Progenitor cell of endocrine pancreas (in vitro differentiated cells): ENCODE measurements at places on chromosomes 1 and 21. TPM values are rescaled to one million over a fixed set of nuclear protein-coding genes. Genes with fewer than 3 reads are reported as not detected.

Gene OR10J5
- total RNA-seq, result not detected in 2 replicates

Gene DMBX1
- total RNA-seq, result not detected in 2 replicates

Gene C1orf115
- total RNA-seq, result 9.7 and 9.8 TPM in 2 replicates

Gene USP33
- 89.1 and 92.2 TPM in 2 replicates for total RNA-seq

Gene TNNT2
- 1.9 and 2.3 TPM in 2 replicates for total RNA-seq

Gene RBM15
- 31.6 and 31.9 TPM in 2 replicates for total RNA-seq

DNA sequence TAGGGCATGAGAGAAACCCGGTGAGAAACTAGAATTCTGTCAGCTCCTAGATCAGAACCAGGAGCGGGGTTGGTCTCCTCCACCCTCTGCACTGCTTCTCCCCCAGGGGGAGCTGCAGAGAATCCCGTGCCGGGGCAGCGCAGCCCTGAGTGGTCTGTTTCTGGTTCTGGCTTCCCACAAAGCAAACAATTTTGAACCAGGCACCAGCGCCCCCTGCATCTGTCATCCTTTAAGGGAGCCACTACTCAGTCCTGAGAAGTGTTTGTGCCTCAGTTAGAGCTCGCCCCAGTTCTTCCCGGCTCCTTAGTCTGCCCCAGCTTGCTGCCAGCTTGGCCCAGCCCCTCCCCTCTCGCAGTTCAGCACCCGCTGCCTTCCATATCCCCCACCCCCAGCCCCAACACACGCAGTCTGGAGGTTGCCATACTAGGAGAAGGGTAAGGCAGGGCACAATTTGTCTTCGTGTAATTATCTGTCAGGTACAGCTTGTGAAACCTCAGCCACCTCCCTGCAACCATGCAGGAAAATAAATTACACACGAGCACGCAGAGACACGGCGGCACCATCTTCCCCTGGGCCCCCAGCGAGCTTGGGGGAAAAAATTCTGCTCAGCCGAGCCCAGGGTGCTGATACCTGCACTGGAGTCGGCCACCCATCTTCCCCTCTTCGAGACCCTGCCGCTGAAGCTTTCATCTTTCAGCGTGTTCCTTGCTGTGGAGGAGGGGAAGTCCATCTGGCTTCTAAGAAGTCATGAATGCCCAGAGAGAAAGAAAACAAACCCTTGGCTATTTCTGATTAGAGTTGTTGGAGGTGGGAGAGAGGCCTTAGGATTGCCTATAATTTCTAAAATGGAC is 62.6 kb upstream of the CD1D start:
- H3K4me3 ChIP-seq, result peak overlapping the region; percentile 52
- H3K36me3 ChIP-seq, result no peaks in the 10 kb centered on the region
- peaks cover 43% of the 10 kb centered on the region for H3K27me3 ChIP-seq
- no peak overlapping the region for H3K27ac ChIP-seq
- peaks cover 17% of the 10 kb centered on the region for H3K4me1 ChIP-seq
- DNase-seq, result peak; percentile 34

DNA sequence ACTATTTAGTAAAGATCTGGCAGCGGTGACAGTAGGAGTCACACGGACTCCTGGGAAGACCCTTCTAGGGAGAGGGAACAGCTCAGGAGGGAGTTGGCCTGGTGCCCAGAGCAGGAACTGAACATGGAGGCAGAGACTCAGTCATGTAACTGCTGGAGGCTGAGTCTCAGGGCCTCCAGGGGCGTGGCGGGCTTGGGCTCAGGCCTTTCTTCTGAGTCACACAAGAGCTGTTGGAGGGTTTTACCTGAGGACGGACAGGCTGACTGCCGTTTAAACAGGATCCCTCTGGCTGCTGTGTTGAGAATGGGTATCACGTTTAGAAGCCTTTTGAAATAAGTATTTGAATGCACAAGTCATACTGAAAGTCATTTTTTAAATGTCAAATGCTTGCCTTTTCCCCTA is 7.2 kb upstream of the ETS2 start:
- DNase-seq, result no peak
- H3K4me3 ChIP-seq, result no peak overlapping the region
- no peaks in the 10 kb centered on the region for H3K36me3 ChIP-seq
- H3K27me3 ChIP-seq, result peaks cover 7% of the 10 kb centered on the region
- H3K27ac ChIP-seq, result no peak overlapping the region

DNA sequence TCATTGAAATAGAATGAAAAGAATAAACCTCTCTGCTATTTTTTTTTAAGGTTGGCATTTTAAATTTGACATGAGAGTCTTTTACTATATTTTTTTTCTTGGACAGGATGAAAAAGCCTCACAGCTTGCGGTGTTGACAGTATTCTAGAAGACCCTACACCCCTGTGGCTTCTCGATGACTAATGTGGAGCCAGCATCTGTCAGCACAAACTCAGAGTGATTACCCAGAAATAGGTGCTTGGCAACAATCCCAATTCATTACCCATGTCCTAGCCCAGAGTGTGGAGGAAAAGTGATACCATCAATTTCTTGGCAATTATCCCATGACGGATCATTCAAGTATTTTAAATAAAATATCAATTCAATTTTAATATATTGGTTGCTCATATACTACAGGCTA is 186.8 kb upstream of the MAP1LC3C start:
- H3K4me1 ChIP-seq, result no peaks in the 10 kb centered on the region
- no peak overlapping the region for H3K27ac ChIP-seq
- DNase-seq, result no peak
- no peak overlapping the region for H3K4me3 ChIP-seq
- H3K27me3 ChIP-seq, result no peaks in the 10 kb centered on the region

DNA sequence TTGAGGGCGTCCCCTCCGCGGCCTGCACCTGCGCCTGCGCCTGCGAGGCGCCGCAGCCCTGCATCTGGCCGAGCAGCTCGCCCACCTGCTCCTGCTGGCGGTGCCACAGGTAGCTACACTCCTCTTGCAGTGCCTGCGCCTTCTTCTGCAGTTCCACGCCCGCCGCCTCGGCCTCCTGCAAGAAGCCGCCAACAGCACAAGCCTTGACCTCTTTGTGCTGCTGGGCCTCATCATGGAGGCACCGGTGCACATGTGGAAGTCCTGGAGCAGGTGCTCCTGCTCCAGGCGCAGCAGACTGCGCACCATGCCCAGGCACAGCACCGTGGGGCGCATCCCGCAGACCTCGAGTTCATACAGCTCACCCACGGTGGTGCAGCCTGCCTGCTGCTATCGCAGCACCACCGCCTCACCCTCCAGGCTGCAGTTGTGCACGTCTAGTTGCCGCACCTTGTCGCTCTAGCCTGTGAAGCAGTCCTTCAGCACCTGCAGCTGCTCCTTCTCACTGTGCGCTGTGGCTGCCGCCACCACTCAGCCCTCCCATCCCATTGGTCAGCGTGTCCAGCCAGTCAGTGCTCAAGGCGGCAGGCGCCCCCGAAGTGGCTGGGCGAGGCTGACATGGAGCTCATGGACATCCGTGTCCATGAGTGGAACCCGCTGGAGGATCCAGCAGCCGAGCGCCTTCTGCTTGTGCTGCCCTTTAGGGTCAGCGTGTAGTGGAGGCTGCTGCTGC is 12.2 kb upstream of the CD2 start:
- peaks cover 6% of the 10 kb centered on the region for H3K27me3 ChIP-seq
- no peaks in the 10 kb centered on the region for H3K4me1 ChIP-seq
- peaks cover 7% of the 10 kb centered on the region for H3K36me3 ChIP-seq
- no peak for DNase-seq

DNA sequence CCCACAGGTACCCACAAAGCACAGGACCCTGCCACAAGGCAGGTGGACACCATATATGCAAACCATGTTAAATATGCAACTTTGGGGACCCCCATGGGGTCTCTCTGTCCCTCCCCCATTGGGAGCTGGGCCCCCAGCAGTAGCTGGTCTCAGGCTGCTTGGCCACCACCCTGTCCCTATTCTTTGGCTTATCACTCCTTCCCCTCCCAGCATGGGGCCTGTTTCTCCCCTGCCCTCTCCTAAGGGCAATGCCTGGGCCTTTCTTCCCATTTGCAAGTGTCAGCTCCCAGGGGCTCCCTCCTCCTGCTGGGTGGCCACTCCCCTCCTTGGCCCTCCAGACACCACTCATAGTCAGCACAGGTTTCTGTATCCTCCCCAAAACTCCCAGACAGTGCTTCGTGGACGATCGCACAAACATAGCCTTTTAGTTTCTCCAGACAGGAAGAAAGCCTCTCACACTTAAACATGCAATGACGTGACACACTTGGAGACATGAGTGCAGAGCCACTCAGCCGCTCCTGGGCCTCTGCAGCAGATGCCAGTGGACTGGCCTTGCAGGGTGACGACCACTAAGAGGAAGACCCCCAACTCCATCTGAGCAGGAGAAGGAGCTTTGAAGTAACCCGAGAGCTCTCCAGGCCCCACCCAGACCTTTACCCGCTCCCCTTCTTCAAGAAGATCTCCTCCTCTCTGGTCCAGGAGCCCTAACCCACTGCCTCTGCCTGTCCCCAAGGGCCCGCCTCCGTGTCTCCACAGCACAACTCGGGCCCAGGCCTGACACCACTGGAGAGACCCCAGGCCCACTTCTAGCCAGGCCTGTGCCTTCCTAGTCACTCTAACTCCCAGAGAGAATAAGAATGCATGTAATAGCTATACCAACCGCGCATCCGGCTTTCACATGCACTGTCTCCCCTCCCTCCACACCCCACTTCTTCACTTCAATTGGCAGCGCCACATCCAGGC is 22.9 kb downstream of the CITED4 start:
- H3K27me3 ChIP-seq, result no peaks in the 10 kb centered on the region
- peaks cover 1% of the 10 kb centered on the region for H3K36me3 ChIP-seq
- no peak overlapping the region for H3K4me3 ChIP-seq
- DNase-seq, result no peak

- DNase-seq, result no peak
- no peak overlapping the region for H3K27ac ChIP-seq
- H3K27me3 ChIP-seq, result no peaks in the 10 kb centered on the region
- H3K4me1 ChIP-seq, result no peaks in the 10 kb centered on the region
- H3K36me3 ChIP-seq, result peaks cover 7% of the 10 kb centered on the region
Measured at GRCh38 chr1:212979340-212980122, 29.2 kb downstream of the VASH2 start.

DNA sequence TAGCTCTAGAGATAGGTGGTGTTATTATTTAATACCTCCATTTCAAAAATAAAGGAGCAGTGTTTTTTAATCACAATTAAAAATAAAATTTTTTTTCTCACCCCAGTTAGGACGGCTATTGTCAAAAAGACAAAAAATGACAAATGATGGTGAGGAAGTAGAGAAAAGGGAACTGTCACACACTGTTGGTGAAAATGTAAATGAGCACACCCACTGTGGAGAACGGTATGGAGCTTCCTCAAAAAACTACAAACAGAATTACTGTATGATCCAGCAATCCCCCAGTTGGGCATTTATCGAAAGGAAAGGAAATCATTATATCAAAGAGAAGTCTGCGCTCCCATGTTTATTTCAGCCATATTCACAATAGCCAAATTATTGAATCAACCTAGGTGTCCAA is 148.7 kb upstream of the NR5A2 start:
- H3K36me3 ChIP-seq, result no peaks in the 10 kb centered on the region
- no peaks in the 10 kb centered on the region for H3K27me3 ChIP-seq
- no peaks in the 10 kb centered on the region for H3K4me1 ChIP-seq
- no peak for DNase-seq
- no peak overlapping the region for H3K4me3 ChIP-seq
- no peak overlapping the region for H3K27ac ChIP-seq

DNA sequence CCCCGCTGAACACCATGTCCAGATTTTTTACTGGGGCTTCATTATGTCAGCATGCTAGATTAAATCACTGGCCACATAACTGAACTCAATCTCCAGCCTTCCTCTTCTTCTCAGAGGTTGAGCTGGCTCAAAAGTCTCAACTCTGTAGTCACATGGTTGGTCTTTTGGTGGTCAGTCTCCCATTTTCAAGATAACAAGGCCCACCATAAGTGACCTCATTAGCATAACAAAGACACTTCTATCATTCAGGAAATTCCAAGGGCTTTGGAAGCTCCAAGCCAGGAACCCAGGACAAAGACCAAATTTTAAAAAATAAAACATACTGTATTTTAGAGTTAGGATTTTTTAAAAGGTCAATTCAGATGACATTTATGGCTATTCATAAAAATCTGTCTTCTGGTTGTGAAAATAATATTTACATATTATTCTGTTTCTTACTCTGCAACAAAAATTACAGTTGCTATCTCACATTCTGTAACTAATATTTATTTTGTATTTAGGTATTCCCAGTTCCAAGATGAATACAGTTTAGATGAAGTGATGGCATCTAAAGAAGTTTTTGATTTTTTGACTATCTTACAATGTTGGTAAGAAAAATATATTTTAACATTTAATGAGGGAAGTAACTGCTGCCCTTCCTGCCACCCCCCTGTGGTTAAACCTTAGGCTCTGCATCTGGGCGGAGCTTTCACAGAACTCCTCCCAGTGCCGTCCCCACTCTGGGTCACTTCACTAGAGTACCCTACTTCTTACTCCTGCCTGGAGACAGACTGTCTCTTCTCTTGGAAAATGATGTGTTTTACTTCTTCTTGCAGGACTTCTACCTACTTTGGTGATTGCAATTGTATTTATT is 49.3 kb downstream of the SCP2 start:
- peaks cover 2% of the 10 kb centered on the region for H3K36me3 ChIP-seq
- H3K4me3 ChIP-seq, result no peak overlapping the region
- no peaks in the 10 kb centered on the region for H3K4me1 ChIP-seq
- H3K27me3 ChIP-seq, result no peaks in the 10 kb centered on the region

DNA sequence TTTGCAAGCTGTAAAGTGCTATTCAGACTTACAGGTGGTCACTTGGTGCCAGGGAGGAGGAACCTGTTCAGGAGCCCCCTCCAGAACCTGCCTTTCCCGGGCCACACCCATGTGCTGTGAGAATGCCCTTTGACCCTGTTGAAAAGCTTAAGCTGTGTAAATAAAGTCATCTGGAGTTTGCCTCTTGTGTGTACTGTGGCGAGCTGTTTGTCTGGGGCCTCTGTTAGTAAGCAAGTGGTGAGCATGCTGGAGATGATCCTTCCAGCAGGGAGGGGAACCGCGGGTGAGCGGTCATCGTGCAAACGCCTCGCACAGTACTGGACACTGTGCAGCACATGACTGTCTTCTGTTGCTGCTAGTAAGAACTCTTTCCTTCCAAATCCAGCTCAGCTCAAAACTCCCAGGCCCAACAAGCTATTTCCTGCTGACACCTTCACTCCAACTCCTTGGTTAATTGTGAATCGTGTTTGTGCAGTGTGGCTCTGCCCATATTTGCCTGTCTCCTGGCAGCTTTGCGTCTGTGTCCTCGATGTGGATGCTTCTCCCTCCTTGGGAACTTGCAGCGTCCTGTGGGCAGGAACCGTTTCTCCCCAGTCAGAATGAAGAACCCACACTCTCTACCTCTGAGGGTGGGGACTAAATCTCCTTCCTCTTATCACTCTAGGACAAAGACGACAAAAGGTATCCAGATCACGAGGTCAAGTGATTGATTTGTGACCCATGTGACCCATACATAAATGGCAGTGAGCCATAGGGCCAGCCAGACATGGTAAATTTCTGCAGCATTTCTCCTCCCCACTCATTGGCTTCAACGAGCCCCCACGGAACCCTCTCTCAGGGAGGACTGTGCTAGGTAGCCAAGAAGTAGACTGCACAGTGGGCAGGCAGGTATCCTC is 13.9 kb upstream of the BTG2 start:
- peak overlapping the region; percentile 35 for H3K4me3 ChIP-seq
- peaks cover 57% of the 10 kb centered on the region for H3K4me1 ChIP-seq
- no peaks in the 10 kb centered on the region for H3K27me3 ChIP-seq
